Ovary (tissue), 10 donors: ENCODE measurements at places on chromosomes 2 and 18.

DNA sequence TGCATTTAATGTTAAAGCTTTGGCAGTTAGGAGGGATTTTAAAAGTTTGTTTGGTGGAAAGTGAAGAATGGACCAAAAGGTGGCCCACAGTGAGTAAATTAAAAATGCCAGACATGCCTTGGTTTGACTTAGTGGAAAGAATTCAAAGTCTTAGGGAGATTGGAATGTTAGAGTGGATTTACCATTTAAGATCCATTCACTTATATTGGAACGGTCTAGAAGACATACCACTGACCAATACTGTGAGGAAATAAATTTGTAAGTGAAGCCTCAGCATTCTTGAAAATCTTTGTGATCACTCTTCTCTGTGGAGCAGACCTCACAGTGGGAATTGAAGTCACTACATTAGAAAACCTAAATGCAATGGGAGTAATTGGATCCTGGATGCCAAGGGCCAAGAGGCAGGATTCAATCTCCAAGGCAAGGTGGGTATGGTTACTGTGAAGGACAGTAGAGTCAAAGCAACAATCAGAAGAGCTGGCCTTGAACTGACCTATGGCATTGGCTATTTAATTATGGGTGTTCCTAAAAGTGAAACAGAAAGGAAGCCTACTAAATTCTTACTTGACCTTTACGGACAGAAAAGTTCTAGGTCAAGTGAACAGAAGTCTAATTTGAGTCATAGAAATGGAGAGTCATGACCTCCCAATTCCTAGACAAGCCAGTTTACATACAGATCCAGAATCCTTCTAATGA lies 40.2 kb upstream of the VRK2 start:
- no peak for DNase-seq

DNA sequence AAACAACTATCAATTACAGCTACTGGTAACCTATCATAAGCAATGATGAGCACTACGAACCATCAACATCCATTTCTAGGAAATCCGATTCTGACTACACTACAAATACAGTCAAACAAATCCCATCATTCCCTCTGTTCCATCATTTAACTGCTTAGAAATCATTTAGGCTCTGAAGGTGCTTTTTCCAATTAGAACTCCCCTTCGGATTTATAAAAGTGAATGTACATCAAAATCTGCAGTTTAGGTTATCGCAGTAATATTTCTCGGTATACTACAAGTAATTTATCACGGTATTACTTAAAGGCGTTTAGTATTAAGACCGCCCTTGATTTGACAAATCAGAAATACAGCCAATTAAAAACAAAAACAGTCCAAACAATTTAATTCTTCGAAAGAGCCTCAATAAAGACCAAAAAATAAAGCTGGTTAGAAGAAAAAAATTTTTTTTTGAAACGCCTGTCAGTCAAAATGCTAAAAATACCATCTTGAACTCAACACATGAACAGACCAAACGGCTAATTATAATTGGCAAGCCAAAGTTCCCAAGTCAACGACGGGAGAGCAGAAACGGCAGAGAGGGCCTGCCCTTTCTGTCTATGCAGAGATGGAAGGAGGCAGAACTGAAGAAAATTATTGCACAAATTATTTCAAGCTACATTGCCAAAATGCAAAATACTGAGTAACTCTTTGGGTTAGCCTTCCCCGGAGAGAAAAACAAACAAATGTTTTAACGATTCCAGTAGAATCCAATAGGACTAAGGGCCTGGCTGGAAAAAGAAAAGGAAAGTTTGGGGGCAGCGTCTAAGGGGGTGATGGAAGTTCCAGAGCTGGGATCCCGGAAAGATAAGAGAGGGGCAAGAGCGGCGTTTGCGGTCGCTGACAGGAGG lies 1.2 kb downstream of the VPS54 start:
- DNase-seq = no peak

GRCh38 chr2:239252393-239252792 lies 148.4 kb downstream of the HDAC4 start:
- DNase-seq = no peak

DNA sequence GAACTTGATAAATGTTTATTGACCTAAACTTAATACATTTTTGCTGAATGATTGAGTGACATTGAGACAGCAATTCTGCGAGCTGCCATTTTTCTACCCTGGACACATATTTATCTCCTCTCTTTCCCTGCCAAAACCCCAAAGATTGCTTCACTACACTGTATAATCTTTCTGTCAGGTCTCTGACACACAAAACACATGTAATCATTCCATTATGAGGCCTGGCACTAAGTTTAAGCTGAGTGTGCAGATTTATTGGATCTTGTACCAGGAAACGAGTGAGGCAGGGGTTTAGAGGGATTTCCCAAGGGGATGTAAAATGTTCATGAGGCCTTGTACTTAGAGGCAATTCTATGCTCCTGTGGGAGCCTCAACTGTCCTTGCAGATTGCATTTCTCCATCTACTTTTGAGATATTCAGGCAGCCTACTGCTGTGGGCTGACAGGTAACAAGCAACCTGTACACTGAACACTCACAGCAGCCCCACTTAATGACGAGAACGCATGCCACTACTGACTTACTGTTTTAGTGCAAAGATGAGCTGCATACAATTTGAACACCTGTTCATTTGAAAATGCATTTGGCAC lies 13.7 kb upstream of the OSR1 start:
- DNase-seq = no peak

DNA sequence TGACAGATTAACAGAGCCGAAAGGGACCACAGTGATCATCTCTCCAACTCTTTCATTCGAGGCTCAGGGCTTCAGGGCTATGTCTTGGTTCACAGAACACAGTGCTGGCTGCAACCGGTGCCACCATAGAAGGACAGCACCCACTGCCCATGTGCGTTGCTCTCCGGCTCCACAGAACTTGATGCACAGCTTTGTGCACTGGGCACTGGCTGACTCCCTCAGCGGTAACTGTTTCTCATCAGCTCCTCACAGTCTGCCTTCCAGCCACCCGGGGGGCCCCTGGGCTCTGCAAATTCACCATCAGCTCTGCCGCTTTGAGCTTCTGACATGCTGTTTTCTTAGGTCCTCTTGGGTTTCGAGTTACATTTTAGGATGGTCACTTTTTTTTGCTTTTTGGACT lies 124.3 kb upstream of the RAB12 start:
- no peak for DNase-seq

DNA sequence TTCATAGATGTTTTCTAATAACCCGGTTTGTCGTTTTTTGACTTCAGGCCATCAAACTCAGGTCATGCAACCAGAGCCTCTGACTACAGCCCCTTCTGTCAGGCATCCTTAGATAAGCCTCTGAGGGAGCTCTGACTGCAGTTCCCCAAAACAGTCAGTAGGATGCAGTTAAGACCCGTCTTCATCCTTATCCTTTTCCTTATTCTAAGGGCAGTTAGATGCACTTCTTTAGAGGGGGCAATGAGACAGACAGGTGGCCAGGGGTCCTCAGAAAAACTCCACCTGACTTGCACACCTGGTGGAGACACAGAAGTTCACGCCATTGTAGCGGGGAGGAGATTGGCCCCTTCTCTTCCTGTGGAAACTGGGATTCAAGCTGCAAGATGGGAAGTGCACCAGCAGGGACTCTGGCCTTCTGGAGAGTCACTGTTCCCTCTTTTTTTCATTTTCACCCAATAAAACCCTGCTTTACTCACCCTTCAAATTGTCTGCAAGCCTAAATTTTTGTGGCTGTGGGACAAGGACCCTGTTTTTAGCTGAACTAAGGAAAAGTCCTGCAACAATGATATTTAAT lies 104.8 kb upstream of the TFPI start:
- no peak for DNase-seq

GRCh38 chr18:35089382-35089781 lies 48.2 kb downstream of the MAPRE2 start:
- DNase-seq = no peak
